CD4-positive, alpha-beta T cell treated with Interleukin-2 at 100 ng/mL for 4 hours (primary cell): ENCODE measurements at places on chromosomes 1 and 21.

DNA sequence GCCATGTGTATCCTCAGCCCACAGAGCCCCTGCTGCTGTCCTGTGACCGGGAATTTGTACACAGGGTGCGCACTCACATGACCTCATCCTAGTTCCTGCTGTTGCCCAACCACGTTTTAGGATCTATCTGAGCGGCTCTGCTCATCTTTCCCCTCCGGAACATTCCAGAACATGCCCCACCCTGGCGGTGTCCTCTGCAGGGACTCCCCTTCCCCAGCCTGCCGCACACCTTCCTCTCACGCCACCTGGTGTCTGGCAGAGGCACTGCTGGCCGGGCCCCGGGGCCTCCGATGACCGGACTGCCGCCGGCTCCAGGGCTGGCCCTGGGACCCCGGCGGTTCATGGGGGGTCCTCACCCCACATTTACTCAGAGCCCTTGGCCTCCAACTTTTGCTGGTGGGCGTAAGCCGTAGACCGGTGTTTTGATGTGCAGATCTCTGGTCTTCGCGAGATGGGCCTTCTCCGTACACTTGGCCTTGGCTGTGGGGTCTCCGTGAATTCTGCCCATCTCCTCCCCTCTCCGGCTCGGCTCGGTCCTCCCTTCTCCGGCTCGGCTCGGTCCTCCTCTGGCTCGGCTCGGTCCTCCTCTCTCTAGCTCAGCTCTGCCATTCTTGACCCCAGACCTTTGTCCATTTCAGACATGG lies 29.5 kb downstream of the ARHGEF16 start:
- DNase-seq: peak; percentile 16

GRCh38 chr1:202010180-202011015 lies at the start of gene ELF3:
Gene ELF3 (plus strand): TSS chr1:202010587. CDS start chr1:202011137, 550 bp downstream.
- DNase-seq: no peak

- DNase-seq: no peak
Measured at GRCh38 chr1:217524787-217525520, 105.9 kb downstream of the GPATCH2 start.

- DNase-seq: no peak
Measured at GRCh38 chr1:21066356-21067012, 110.2 kb downstream of the EIF4G3 start.

DNA sequence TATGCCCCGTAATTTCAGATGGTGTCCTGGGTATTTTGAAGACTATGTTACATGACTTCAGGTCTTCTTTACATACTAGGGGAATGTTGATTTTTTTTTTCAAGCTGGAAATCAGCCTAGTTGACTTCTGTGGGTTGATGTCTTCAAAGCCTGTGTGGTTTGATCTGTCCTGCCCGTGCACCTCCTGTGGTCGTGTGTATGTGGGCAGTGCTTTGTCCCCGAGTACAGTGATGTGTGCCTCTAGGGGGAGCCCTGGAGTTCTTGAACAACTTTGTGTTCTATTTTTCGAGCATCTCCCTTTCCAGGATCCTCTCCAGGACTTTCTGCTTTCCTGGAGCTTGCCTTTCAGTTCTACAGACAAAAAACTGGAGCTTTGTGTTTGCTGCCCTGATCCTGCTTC lies 28.9 kb downstream of the OBSCN start:
- DNase-seq: peak; percentile 29

- no peak for DNase-seq
Measured at GRCh38 chr1:78799926-78800325, 150.3 kb downstream of the IFI44 start.

DNA sequence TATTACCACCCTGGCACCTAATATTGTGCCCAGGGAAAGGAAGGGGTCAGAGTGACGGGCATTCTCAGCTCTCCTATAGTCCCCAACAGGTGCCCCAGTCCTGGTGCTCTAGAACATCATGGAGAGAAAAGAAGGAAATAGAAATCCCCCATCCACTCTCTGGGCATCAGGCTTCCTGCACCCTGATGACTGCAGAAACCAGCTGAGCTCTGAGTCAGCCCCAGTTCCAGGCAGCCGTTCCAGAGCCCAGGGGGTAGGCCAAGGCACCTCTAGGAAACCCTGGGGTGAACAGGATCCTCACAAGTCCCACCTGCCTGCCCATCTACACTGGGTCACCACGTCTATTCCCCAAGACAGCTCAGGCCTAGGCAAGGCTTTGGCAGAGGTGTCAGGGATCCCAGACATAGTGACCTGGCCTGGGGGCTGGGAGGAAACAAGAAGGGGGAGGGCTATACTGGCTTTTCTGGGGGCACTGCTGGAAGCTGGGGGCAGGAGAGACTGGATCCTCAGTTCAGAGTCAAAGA lies 709 bp downstream of the NECTIN4 start:
- DNase-seq: no peak

DNA sequence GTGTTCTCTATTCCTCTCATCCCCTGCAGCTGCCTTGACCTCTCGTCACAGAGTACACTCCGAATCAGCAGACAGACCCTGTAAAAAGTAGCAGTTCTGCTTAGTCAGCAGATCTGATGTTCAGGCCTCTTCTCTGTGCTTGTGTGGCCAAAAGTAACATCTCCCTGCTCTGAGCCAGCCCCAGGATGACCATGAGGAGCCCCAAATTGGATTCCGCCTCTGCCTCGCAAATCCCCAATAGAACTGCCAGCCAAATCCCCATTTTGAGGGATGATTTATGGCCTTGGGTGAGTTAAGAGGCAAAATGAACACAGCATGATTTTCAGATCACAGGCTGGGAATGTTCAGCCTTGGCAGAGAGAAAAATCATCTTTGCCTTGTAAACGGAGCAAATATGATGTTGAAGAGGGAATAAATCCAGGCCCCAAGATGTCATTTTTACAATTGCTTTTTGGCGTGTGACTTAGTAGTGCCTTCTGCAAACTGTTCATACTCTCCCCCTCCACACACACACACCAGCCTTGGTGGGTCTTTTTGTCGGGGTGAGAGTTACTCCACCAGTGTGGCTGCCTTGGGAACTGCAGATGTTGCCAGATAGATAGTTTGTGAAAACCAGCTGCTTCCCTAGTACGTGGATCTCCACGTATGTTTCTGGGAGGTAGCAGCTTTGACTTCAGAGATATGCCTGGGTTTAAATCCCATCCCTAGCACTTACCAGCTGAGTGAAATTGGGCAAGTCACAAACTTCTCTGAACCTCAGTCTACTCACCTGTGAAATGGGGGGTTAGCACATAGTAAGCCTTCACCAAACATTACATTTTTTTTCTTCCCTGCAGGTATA lies 77.8 kb downstream of the MAN1C1 start:
- no peak for DNase-seq

DNA sequence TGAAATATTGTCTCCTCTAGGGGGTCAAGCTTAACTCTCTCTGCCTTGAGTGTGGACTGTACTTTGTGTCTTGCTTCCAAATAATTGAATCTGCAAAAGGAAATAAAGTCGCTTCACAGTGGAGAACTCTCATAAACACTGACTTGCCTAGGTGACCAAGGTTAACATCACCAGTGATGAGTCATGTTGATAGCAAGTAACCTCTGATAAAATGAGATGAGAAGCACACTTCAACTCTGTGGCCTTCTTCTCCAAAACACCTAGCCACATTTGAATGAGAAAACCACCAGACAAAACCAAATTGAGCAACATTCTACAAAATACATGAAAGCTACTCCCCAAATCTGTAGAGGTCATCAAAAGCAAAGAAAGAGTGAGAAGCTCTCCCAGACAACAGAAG lies 37.6 kb downstream of the PDE4B start:
- no peak for DNase-seq

- no peak for DNase-seq
Measured at GRCh38 chr1:18922319-18922726, 20.0 kb upstream of the ALDH4A1 start.

DNA sequence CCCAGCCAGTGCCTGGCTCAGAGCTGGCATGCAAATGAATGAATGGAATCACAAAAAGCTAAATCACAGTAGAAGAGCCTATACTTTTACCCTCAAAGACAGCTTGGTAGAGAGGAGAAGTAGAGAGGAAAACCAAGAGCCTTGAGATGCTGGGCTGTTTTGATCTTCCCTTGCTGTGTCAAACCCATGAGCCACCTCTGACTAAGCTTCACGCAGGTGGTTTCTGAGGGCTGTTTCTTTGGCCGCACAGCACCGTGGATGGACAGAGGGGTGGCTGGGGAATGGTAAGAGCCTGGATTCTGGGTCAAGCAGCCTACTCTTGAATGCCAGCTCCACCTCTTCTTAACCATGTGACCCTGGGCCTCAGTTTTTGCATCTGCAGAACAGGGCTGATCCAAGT lies 18.6 kb downstream of the ABCG1 start:
- peak; percentile 62 for DNase-seq

DNA sequence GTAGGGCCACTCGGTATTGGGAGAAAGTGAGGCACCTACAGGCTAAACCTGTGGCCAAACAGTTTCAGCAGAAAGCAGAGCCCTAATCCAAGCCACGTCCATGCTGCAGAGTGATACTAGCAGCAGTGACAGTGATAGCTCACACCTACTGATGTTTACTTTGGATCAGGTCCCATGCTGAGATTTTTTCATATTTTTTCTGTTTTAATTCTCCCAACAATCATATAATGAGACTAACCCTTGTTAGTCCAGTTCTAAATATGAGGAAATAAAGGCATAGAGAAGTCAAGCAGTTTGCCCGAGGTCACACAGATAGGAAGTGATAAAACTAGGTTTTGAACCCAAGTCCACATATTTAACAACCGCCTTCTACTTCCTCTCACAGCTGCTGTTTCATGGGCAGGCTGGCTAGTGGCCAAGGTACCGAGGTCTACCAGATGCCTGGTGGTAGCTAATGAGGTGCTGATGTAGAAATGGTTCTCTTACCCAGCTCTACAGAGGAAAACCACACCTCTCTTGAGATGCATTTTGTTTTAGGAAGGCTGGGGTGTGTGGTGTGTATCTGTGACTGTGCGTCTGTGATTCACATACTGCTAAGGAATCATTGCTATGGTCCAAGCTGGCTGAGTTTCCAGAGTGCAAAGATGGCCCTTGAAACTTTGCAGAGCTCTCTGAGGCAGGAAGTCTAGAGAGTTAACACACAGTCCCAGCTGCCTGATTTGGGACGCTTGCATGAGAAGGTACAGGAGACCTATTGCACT lies 80.3 kb upstream of the ARTN start:
- DNase-seq: peak; percentile 39
